ENCODE measurements at places on chromosomes 5 and 9.
A peak's percentile ranks its signal among the peaks of the same experiment; 100 is the strongest.

- DNase-seq, result no peak
Measured at GRCh38 chr9:89493671-89494070, 4.2 kb downstream of the SEMA4D start.

DNA sequence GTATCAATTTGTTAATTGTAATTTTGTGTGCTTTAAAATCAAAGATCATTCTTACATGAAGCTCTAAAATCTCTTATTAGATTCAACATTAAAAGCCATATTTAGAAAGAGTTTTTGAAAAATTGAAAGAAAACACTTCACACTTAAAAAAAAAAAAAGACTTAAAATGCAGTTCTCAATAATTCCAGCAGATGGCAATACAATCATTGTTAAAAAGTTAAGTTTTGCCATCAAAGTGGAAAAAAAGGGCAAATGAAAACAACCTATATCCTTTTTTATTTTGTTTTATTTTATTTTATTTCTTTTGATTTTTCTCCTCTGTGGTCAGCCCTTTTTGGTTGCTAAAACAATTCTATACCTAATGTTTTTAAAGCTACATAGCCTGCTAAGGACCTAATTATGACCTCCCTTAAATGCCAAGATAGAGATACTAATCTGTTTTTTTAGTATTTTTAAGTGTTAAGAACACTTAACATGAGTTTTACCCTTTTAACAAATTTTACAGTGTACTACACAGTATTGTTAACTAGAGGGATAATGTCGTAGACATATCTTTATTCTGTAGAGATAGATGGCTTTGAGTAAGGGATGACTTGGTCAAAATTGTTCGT, 154.2 kb upstream of the DAB2 start:
- DNase-seq, result no peak

- no peak for DNase-seq
Measured at GRCh38 chr9:69444021-69444420, 119.0 kb downstream of the ENTREP1 start.

- no peak for DNase-seq
Measured at GRCh38 chr5:30524428-30524827, 669.1 kb upstream of the CDH6 start.

DNA sequence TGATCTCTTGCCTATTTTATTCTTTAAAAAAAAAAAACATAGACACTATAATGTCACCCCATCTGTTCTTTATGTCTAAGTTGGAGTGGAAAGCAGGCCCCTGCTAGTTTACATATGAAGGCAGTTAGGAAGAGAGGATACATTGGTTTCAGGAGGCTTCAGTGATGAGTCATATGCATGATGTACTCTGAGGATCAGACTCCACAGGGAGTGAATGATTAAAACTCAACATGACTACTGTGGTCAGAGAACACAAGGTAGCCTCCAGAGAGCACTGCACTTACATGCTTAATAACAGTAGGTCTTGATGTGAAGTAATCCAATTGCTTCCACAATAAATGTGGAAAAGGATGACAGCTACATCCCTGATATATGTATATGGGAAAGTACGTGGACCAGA, 22.7 kb upstream of the FSTL4 start:
- DNase-seq, result no peak

- no peak for DNase-seq
Measured at GRCh38 chr5:126099077-126099476, 324.1 kb upstream of the GRAMD2B start.

- peak; percentile 67 for DNase-seq
Measured at GRCh38 chr9:99162759-99163364, 57.9 kb downstream of the TGFBR1 start.
